DND-41 (cell line): ENCODE measurements at places on chromosomes 4 and X.

DNA sequence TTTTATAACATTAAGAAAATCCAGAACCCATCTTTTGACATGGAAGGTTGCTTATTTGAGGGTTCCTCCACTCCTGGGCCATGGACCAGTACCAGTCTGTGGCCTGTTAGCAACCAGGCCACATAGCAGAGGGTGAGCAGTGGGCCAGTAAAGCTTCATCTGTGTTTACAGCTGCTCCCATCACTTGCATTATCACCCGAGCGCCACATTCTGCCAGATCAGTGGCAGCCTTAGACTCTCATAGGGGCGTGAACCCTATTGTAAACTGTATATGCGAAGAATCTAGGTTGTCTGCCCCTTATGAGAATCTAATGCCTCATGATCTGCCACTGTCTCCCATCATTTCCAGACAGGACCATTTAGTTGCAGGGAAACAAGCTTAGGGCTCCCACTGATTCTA lies 58.6 kb downstream of the NDST4 start:
- no peak for DNase-seq

GRCh38 chr4:36256398-36256891 lies 12.1 kb upstream of the ARAP2 start:
- peak; percentile 64 for DNase-seq

DNA sequence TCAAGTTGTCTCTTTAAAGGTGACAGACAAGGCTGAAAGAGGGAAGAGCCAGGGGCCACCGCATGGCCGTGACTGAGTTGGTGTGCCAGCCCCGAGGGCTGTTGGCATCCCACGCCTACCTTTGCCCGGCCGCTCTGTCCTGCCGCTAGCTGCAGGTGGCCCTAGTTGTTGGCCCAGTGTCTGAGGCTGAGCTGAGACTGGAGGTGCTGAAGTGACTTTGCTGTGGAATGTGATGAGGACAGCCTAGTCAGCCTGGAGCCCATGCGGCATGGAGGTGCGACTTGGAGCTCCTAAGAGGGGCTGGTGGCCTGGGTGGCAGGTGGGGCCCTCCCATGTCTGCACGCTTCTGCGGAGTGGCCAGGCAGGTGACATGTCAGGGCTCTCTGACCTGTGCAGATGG lies 6.6 kb downstream of the TADA2B start:
- no peak for DNase-seq

DNA sequence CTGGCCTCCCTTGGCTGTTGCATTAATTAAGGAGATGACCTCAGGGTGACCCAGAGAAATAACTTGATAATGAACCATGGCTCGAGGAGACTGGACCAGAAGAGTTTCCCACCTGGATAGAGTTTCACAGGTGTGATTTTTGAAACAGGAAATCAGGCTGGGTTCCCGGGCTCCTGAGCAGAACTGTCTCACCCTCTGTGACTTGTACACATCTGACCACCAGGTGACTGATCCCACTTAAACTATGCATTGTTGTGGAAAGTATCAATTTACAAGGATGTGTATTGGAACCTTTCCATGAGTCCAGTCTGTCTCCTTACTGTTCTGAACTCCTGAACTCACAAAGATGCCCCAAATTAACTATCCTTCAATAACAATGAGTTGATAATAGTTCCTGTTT lies 220.3 kb downstream of the PTTG2 start:
- DNase-seq: no peak

DNA sequence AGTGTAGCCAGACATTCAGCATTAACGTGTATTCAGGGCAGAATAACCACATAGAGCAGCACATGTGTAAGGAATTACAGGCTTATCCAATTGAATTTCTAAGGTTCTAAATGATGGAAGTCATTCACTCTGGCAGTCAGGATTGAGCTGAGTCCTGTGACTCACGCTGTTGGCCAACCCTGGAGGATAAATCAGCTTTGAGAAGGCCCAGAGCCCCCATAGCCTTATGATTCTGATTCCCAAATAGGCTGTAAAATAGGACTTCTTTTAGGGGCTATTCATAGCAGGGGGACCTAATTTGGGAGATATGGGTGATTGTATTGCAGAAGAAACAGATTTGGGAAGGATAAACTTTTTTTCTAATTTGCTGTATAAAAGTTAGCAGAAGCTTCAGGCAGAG lies 8.1 kb upstream of the HPF1 start:
- DNase-seq: no peak

DNA sequence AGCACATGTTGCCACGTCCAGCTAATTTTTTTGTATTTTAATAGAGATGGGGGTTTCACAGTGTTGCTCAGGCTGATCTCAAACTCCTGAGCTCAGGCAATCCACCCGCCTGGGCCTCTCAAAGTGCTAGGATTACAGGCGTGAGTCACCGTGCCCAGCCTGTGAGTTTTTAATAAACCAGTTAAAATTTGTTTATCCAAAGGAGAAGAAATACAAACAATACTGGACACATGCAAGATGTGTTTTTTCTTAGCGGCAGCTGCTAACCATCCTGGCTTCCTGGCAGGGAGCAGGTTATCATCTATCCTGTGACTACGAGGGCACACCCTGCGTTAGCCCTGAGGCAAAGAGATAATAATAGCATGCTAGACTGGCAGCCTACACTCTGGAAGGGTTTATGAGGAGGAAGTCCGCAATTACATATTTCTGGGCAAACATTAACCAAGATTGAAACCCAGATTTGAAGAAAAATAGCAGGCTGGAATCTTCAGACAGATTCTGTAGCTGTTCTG lies 191.4 kb downstream of the SPRY1 start:
- DNase-seq: no peak

- no peak for DNase-seq
Measured at GRCh38 chrX:153494541-153495361, at the start of gene BGN. Gene BGN (plus strand): TSS chrX:153494980. CDS start chrX:153504632, 9,652 bp downstream.

- DNase-seq: no peak
Measured at GRCh38 chr4:30968926-30969325, 248.8 kb downstream of the PCDH7 start.
